ENCODE measurements at places on chromosomes 11 and 22. TPM values are rescaled to one million over a fixed set of nuclear protein-coding genes. Genes with fewer than 3 reads are reported as not detected.

The ATL3 gene
- total RNA-seq, result 72.2 TPM

The MOGAT2 gene
- not detected for total RNA-seq

The OR52N5 gene
- not detected for total RNA-seq

The ESAM gene
- total RNA-seq, result 317 TPM

The MFNG gene
- total RNA-seq, result 147 TPM

The DBX1 gene
- total RNA-seq, result not detected

The SLC5A4 gene
- total RNA-seq, result 1.1 TPM

The SERPIND1 gene
- 7.6 TPM for total RNA-seq

The DDTL gene
- 0.60 TPM for total RNA-seq

The OR52H1 gene
- total RNA-seq, result not detected

The TRIM64C gene
- not detected for total RNA-seq

The PRG2 gene
- not detected for total RNA-seq

The POGLUT3 gene
- total RNA-seq, result 33.8 TPM

The ALDH3B1 gene
- total RNA-seq, result 0.94 TPM

The C11orf42 gene
- not detected for total RNA-seq

The FANCF gene
- total RNA-seq, result 9.8 TPM
